ENCODE measurements at places on chromosomes 12 and 14.

- no peak for DNase-seq
These were observed 19.6 kb downstream of the FGD6 start for GRCh38 chr12:95197636-95198035.

- DNase-seq, result no peak
These were observed 77.5 kb downstream of the PHLDA1 start for GRCh38 chr12:75954041-75954440.

GRCh38 chr12:106289196-106289681 is 13.3 kb upstream of the TCP11L2 start:
- DNase-seq, result no peak

GRCh38 chr12:28578833-28579252 is 388.6 kb downstream of the CCDC91 start:
- no peak for DNase-seq

DNA sequence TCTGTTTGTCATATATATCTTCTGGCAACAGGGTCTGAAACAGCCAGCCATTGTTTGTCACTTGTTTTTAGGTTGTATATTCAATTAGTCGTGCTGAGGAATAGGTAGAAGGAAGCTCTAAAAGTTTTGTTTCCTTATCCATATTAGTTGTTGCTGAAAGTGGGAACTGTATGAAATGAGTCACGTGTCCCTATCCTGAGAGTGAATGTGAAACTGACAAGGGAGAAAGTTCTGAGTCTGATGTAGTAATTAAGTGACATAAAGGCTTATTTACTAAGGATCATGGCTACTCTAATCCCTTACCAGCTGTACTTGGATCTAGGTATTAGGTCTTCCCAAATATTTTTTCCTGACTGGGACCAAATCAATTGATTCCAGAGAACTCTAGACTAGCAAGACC is 16.4 kb downstream of the FAM234B start:
- DNase-seq, result no peak

DNA sequence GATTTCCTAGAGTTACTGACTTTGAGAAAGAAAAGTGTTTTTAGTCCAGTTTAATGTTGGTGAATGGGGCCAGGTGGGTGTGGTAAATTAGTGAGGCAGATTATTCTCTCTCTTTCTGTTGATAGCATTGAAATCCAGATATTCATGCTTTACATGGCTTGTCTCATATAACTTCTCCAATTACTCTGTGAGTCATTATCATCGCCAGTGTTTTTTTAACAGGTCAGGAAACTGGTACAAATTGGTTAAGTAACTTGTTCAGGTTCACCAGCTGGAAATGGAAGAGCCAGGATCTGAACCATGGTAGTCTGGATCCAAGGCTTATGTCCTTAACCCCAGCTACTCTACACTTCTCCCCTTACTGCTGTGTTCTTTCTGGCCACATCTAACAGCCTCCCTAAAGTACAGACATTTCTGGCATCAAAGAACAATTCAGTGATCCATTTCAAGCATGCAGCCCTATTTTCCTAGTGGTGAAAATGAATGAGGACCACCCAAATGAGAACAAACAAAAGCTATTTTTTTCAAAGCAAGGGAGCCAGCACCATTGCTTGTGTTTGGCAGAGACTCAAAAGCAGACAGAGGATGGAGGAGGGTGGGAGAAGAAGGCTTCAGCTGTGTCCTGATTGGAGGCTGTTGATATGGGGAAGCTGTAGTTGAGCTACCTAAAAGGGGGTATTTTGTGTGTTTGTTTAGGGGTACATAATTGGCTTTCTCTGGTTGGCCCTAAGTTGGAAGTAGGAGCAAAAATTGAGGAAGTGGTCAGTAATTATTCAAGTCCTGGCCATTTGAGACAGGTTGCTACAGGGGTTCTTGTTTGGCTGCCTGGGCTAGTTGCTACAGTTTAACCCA is 1.7 kb downstream of the IRAK3 start:
- DNase-seq, result no peak

DNA sequence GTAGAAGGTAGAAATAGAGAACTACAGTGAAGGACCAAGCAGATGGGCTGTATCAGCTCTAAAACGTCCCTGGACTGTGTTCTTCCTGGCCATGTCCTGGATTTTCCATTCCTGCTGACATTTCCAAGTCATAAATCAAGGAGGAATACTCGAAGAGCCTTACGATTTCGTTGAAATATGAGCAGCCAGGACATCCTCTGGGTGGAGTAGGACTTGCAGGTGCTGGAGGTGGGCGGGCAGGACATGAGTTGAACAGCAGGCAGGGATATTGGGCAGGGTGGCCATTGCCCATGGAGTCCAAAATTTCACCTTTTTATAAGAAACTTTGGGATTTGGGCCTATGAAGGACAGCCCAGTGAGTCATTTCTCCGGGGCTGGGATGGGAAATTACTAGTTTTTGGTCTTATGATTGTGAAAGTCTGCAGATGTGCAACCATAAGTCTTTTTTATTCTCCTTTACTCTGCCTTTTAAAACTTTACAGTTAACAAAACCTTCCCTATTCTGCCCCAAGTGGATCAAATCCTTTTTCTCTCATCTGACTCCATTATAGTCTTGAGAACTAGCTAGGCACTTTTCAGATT is 88.8 kb downstream of the TMX1 start:
- no peak for DNase-seq
